Small intestine (tissue), 16 donors: ENCODE measurements at places on chromosomes 11 and 22.

- no peak for DNase-seq
These were observed 845.4 kb downstream of the KCNA4 start for GRCh38 chr11:29171360-29171950.

DNA sequence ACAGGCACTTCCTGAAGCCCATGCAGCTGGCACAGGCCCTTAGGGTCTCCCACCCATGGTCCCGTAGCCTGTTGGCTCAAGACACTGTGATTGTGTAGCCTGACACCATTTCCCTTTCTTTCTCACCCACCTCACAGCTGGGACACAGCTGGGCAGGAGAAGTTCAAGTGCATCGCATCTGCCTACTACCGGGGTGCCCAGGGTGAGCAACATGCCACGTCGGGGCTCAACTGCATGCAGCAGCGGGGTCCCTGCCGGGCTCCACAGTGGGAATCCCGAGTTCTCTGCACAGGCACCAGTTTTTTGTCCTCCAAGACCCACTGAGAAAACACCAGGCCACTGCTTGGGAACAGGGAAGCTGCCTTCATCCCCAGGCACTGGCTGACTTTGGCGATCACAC, 10.6 kb downstream of the RAB36 start:
- no peak for DNase-seq

GRCh38 chr11:35302398-35302797, 117.0 kb downstream of the SLC1A2 start:
- no peak for DNase-seq

GRCh38 chr11:9028581-9028980, 24.8 kb upstream of the NRIP3 start:
- no peak for DNase-seq

DNA sequence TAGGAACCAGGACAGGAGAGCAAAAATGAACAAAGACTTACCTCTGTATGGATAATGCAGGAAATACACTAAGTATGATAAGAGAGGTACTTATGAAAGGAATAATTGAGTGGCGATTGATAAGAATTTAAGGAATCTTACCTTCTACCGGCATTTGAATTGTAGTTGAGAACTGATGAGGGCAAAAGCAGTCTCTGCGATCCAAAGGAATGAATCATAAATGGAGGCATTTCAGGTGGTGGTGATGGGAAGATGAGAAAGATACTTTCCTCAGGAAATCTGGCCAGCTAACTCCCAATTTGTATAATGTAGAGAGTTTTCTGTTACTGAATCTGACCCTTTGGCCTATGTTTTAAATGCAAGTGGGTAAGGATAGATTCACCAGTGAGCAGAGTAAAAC, 71.9 kb upstream of the C11orf87 start:
- DNase-seq, result no peak

DNA sequence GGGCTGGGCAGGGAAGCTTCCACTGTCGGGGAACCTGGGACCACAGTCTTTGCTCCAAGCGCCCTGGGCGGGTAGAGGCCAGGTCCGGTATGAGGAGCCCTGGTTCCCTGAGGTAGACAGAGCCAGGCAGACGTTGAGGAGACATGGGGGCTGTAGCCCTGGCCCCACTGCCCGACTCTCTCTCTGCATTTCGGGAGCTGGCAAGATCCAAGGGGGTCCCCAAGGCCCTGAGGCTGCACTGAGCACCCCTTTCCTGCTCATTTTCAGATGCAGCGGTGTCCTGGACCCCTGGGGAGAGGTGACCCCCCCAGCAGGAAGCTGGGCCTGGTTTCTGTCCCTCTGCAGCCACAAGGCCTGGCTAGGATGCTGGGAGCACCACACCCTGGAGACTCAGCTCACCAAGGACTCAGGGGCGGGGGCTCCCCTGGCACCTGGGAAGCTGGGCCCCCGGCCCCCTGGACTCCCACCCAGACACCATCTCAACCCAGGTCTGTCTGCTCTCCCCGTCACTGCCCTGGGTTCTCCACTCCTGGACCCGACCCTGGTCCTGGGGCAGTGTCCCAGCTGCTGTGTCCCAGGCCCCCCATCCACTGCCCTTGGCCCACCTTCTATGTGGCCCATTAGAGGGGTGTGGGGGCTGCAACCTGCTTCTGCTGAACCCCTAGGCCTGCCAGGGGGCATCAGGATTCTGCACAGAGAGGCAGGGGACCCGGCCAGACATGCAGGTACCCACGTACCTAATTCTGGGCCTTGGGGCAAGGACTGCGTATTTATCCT, 15.0 kb upstream of the MUC6 start:
- no peak for DNase-seq

DNA sequence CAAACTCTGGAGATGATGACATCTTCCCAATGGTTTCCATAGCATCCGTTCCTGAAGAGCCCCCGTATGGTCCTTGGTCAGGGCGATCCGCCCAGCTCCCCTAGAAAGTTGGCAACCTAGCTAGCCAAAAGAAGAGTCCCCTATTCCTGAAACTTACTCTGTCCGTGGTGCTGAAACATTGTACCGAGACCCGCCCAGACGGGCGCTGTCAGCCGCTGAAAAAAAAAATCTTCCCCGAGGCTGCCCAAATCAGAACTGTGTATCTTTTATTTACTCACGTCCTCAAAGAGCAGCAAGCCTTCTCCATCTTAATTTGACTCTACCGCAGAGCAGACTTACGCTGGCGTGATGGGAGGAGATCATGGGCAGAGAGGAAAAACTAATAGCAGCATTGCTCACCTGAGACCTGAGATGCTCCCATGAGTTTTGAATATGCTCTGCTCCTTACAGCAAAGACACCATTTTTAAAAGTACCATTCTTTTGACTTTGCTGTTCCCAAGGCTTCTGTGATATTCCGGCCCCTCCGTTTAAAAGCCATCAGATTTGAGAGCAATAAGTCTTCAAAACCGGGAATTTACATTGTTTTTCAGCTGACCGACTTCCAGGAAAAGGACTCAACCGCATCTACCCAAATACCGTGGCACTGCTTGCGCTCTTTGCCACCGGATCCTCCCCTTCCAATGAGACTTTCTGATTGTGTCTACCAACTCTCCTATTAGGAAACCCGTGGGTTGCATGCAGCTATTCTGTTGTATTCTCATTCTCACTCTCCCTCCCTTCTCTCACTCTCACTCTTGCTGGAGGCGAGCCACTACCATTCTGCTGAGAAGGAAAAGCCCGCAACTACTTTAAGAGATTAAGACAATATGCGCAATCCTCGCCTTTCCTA, at the start of gene SLC17A6:
SLC17A6 (plus strand) TSS at position 786 of the 890 bp plus-strand sequence. CDS start 153 bp downstream, outside the sequence.
- DNase-seq, result peak; percentile 5

DNA sequence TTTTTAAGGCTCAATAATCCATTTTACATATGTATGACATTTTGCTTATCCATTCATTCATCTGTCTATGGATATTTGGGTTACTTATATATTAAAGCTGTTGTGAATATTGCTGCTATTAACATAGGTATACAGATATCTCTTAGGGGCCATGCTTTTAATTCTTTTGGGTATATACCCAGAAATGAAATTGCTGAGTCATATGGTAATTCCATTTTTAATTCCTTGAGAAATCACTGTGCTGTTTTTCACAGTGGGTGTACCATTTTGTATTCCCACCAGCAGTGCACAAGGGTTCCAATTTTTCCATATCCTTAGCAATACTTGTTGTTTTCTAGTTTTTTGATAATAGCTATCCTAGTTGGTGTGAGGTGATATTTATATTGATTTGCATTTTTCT, 19.0 kb downstream of the PRMT3 start:
- no peak for DNase-seq
